HEK293T (cell line): ENCODE measurements at places on chromosomes 5 and 9.

GRCh38 chr5:77633709-77634108 is 4.8 kb downstream of the OTP start:
- no peak for DNase-seq

DNA sequence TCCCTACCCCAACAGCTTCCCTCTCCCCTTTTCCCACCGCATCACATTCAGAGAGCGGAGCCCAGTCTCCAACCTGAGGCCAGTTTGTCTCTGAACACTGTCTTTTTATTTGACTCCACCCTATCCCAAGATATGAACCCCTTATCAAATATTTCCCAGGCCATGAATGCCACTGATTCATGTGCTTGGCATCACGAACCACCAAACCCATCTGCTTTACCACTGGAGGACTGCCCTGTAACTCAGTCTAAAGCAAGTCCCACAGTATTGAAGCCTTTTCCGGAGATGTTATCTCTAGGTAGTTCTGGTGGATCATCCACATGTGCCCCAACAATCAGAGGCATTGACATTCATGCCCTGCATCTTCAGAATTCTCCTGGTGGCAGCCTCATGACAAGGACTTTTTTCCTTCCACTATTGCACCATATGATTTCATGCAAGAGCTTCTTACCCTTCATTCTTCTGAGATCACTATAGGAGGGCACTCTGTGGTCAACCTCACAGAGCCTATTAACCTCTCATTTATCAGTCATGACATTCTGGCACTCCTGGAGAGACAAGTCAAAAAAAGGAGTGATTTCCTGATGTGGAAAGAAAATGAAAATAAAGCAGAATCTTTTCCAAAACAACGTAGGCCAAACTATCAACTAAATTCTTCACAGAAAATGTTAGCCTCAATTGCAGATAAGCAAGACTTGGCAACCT is 12.3 kb upstream of the SPATA31D4 start:
- no peak for DNase-seq

GRCh38 chr9:80066931-80067330 is 495.2 kb downstream of the TLE4 start:
- DNase-seq = no peak

DNA sequence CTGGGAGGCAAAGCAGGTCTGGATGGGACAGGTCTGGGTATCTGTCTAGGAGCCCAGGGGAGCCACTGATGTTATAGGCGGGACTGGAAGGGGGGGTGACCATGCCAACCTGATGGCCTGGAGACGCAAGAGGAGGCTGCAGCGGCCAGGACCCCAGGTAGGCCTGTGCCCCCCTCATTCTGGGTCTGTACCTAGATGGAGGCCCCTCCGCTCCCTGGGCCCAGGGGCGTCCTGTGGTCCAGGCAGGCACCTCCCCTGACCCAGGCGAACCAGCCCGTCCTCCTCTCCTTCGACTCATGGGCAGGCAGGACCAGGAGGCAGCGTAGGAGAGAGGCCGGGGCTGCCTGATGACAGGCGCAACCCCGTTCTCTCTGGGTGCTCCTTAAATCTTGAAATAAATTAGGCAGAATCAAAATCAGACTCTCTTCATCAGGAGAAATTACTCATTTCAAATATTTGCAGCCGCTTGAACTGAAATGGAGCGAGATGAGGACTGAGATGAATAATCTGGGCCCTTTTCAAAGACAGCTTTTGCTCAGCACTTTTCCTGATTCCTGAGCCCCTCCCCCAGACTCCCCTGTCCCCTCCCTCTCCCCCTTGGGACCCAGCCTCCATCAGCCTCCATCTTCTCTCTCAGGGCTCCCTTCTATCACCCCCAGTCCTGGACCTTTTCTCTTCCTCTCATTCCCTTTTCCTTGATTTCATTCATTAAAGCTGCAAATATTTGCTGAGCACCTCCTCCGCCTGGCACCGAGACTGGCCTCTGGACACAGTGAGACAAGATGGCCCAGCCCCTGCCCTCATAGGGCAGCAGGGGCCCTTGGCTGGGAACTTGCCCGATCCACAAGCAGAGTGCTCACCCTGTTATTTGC is 46.8 kb upstream of the IER5L start:
- DNase-seq = no peak

DNA sequence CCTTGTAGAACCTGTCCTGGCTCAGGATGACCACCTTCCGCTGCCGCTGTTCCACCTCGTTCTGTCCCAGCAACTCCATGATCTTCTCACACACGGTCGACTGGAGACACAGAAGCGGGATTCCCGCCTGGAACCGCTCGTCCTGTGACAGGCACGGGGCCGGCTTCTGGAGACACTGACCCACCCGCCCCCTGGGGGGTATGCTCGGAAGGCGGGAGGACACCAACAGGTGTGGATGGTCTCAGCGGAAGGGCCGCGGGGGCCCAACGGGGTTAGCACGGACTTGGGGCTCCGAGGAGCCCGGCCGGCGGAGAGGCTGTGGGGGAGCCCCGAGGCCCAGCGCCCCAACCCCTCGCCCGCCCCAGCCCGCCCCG is 530 bp downstream of the UCK1 start:
- DNase-seq = peak; percentile 66

DNA sequence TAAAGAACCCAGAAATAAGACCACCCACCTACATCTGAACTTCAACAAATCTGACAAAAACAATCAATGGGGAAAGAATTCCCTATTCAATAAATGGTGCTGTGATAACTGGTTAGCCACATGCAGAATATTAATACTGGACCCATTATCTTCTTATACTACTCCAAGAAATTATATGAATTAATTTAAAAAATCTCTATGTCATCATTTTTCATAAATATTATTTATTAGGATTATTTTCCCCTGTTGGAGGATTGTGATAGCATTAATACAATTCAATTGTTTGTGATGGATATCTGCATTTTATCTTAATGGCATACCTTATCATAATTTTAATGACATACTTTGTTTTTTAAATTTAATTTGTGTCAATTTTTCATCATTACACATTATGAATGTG is 682.2 kb upstream of the CTNND2 start:
- DNase-seq = no peak

GRCh38 chr5:53338971-53339370 is 141.5 kb upstream of the FST start:
- no peak for DNase-seq

DNA sequence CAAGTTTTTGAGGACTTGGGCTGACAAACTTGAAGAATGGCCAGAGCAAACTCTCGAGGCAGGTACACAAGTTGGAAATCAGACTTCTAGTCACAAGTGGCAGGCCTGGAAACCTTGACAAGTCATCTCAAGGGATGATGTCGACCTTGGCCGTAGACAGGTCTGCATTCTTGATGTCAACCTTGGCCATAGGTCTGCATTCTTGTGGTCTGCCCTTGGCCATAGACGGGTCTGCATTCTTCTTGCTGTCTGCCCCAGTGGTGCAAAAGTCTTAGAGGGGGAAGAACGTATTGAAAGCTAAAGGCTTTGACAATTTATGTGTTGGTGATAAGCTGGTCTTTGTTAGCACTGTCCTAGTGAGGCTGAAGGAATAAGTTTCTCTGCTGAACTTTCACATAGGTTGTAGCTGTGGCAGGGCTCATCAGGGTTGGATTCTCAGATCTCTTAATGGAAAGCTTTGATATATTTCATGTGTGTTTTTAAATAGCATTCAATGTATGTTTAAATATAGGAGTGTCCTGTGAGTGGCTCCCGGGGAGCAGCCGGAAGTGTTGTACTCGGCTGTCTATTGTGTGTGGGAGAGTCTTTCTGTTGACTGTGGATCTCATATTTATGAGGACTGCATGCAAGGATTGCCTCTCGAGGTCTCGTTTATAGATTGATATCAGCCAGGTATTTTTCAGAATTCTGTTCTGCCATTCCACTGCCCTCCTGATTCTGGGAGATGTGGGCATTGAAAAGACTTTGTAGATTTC is 27.0 kb downstream of the SUB1 start:
- DNase-seq = no peak

DNA sequence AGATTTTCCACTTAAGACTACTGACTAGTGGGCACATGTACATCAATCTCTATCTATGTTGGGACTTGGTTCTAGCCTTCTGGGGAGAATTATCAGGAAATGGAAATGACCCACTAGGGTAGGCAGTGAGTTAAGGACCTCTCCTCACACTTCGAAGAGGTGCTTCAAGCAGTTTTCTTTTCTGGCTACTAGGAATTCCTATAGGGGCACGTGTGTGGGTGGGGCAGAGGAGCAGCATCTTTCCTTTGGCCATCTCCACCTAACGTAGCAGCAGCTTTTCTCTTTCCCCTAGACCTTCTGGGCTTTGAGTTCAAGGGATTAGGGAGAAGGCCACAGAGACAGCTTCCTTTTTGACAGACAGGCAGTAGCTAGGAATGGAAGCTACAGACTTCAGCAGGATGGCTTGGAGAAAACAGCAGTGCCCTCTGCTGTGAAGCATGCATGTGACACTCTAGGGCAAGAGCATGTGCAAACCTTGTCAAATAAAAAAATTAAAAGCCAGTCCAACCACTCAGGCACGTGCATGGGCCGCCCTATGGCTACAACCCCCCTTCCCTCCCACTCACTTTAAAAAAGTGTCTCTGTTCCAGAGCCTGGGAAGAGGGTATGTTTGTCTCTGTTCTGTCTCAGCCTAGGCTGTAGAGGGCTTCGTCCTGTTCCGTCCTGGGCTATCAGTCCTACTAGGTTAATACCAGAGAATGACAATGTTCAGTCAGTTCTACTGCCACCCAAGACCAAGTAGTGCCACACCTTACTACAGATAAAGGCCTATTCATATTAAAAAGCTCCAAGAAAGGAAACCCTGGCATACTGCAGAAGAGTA is 8.7 kb upstream of the GFRA3 start:
- DNase-seq = peak; percentile 69

GRCh38 chr9:22682536-22682935 is 235.9 kb downstream of the DMRTA1 start:
- DNase-seq = no peak

DNA sequence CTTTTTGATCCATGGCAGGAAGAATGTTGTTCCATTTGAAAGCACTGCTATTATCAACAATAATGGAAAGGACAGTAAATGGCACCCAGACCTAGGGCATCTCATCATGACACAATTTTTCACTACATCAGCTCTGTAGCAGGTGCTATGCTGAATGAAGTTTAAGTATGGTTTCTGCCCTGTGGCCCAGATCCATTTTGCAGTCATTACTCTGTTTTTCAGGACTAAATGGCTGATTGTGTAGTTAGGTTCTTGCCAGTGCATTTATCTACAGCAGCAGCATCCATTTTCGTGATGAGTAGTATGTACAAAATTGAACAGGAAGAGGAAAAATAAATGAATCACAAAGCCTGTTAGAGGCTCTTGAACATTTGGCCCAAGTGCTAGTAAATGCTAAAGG is 270.5 kb upstream of the CD180 start:
- DNase-seq = no peak

- DNase-seq = no peak
These were observed 30.2 kb upstream of the PTGER4 start for GRCh38 chr5:40649463-40650030.

GRCh38 chr5:153863951-153864350 is 174.8 kb downstream of the FAM114A2 start:
- no peak for DNase-seq

DNA sequence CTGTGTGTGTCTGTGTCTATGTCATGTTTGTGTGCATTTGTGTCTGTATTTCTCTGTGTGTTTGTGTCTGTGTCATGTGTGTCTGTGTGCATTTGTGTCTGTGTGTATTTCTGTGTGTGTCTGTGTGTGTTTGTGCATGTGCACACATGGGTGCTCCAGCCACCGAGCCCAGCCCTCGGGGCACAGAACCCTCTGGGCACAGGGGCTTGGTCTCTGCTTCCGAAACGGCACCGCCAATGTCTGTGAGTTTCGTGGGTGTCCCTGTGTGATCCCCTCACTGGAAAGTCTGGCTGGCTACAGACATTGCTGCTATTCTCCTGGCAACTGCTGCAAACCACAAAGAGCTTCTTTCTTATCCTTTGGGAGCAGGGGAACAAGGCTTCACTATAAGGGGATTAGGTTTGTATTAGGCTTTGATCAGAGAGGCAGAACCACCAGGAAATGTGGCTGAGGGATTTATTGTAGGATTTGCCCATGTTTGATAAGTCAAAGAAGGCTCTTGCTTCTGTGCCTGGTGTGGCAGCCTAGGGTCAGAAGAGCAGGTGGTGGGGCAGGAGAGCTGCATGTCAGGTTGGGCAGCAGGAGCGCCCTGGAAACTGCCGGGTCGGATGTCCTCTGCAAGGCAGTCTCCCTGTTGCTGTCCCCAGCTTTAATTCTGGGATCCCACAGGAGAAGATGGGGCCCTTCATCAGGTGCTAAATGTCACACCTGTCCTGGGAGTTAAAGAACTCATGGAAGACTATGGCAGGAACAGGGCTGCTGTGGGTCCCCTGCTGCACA is 39.6 kb upstream of the FCN1 start:
- DNase-seq = no peak

DNA sequence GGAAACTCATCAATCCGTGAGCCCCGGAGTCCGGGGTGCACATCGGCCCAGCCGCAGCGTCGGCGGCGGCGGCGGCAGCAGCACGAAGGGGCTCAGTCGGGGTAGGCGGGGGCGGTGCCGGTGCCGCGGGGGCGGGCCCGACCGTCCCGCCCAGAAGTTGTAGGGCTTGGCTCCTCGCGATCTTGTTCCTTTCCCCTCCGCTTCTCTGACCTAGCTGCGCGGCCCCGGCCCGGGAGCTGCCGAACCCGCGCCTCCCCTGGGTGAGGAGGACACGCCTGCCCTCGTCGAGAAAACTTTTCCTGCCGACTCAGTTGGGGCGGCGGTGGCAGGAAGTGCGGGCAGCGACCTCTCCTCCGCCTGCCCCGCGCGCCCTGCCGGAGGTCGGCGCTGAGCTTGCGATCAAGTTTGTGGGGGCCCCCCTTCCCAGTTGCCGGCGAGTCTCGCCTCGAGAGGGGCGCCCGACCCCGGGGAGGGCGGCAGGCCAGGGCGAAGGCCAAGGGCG is at the start of gene MAN2A1:
TSS of gene MAN2A1 (plus strand) at position 188 of the 502 bp plus-strand sequence. CDS start 491 bp downstream, outside the sequence.
- DNase-seq = peak; percentile 58

GRCh38 chr9:121597698-121598166 is 53.7 kb upstream of the DAB2IP start:
- no peak for DNase-seq

DNA sequence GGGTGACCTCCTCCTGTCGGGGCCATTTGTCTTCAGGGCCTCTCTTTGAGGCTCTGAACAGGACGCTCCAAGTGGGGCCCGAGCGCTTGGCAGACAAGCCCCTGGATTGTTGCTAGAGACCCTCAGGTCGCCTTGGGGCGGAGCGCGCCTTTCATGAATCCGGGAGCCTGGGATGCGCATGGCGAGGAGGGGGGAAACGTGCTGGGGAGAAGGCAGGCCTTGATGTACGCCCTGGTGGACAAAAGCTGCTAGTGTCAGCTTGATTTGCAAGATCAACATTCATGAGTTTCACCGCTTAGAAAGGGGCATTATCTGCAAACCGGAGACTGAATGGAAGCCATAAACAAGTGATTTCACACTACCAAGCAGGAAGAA is 226.3 kb downstream of the SMARCA2 start:
- peak; percentile 22 for DNase-seq

DNA sequence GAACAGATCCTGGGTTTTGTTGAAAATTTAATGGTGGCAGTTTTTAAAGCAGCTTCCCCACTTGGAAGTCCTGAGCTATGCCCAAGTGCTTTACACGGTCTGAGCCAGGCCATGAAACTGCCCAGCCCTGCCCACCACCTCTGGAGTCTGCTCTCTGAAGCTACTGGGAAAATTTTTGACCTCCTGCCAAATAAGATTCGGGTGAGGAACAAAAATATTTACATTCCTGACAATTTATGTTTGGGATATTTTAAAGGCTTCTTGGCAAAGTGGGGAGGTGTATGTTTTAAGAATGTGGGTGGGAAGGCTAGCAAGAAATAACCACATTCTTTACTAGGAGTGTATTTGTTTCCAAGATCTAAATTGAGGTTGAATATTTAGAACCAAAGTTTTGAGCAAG is 50.0 kb downstream of the HACD4 start:
- DNase-seq = no peak
